ENCODE measurements at places on chromosomes 11 and 22.

- no peak overlapping the region for H3K4me3 ChIP-seq
- H3K36me3 ChIP-seq: no peaks in the 10 kb centered on the region
- H3K27me3 ChIP-seq: peaks cover 13% of the 10 kb centered on the region
- DNase-seq: no peak
- peaks cover 13% of the 10 kb centered on the region for H3K4me1 ChIP-seq
These were observed 19.0 kb downstream of the MICAL3 start for GRCh38 chr22:18005201-18005926.

GRCh38 chr11:79287952-79288351, 152.9 kb downstream of the TENM4 start:
- H3K36me3 ChIP-seq: no peaks in the 10 kb centered on the region
- H3K4me1 ChIP-seq: no peaks in the 10 kb centered on the region
- DNase-seq: no peak

DNA sequence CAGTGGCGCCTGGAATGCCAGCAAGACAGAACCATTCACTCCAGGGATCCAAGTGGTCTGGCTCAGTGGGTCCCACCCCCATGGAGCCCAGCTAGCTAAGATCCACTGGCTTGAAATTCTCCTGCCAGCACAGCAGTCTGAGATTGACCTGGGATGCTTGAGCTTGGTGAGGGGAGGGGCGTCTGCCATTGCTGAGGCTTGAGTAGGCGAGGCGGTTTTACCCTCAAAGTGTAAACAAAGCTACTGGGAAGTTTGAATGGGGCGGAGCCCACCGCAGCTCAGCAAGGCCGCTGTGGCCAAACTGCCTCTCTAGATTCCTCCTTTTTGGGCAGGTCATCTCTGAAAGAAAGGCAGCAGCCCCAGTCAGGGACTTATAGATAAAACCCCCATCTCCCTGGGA, 125.7 kb upstream of the DDI1 start:
- H3K4me1 ChIP-seq: no peaks in the 10 kb centered on the region
- no peaks in the 10 kb centered on the region for H3K36me3 ChIP-seq

DNA sequence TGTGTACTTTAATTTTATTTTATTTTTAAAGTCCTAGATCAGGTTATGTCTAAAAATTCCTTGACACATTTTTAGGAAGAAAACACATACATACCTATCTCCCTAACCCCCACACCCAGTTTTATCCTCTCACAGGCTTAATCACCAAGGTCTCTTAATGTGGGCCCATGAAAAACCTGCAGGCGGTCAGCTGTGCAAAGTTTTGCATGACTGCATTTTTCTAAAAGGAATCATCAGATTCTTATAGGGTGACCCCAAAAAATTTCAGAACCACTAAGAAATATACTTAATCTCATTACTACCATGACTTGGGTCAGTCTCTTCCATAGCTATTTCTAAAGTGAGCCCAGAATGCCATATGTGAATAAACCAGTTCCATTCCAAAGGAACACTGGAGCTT, 19.8 kb downstream of the SAA1 start:
- no peak for DNase-seq
- no peak overlapping the region for H3K27ac ChIP-seq
- peaks cover 51% of the 10 kb centered on the region for H3K36me3 ChIP-seq
- no peaks in the 10 kb centered on the region for H3K27me3 ChIP-seq
- peaks cover 11% of the 10 kb centered on the region for H3K4me1 ChIP-seq
- H3K4me3 ChIP-seq: no peak overlapping the region

- H3K27me3 ChIP-seq: peaks cover 2% of the 10 kb centered on the region
- H3K4me1 ChIP-seq: no peaks in the 10 kb centered on the region
- H3K27ac ChIP-seq: no peak overlapping the region
- DNase-seq: no peak
These were observed 177.3 kb upstream of the NCAM1 start for GRCh38 chr11:112783945-112784322.

GRCh38 chr22:30267382-30268302, 991 bp upstream of the OSM start:
- peak overlapping the region; percentile 94 for H3K27ac ChIP-seq
- H3K4me1 ChIP-seq: peaks cover 52% of the 10 kb centered on the region
- DNase-seq: peak; percentile 82
- peak overlapping the region; percentile 99 for H3K4me3 ChIP-seq
- H3K27me3 ChIP-seq: no peaks in the 10 kb centered on the region

- DNase-seq: peak; percentile 57
- H3K27ac ChIP-seq: peak within 1 kb of the TSS; percentile 55
- peaks cover 26% of the 10 kb centered on the region for H3K27me3 ChIP-seq
- peaks cover 7% of the 10 kb centered on the region for H3K4me1 ChIP-seq
- peak within 1 kb of the TSS; percentile 69 for H3K4me3 ChIP-seq
These were observed at the start of gene ME3 for GRCh38 chr11:86672007-86672621. Gene ME3 (minus strand): TSS chr11:86672616.

DNA sequence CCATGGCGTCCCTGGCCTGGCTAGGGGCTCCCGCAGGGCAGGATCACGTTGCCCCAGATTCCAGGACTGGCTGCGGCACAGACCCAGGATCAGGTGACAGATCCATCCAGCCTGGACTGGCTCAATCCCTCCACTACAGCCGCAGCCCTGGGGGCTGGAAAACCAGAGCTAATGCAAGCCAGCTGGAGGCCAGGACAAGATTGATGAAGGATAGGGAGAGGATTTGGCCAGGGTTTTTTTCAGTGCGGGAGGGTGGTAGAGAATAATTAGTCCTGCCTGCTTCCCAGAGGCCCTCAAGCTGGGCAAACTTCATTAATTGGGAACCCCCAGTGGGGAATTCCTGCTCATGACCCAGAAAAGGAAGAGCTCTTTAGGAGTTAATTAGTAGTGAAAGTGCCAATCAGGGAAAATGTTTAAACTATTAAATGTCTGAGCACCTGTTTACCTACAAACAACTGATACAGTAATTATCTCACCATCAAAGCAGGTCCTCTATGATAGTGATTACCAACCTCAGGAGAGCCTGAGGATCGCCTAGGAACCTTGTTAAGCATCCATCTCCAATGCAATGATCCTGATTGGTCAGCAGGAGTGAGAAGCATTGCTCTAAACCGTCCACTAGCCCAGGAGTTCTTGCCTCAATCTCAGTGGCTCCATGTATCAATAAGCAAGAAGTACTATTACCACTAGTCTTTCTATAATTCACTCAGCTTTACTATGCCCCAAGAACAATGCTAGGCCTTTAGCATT, 33.0 kb upstream of the MYOD1 start:
- no peaks in the 10 kb centered on the region for H3K36me3 ChIP-seq
- H3K27me3 ChIP-seq: peaks cover 15% of the 10 kb centered on the region
- no peaks in the 10 kb centered on the region for H3K4me1 ChIP-seq
- H3K4me3 ChIP-seq: no peak overlapping the region

GRCh38 chr11:13338019-13338426, 60.4 kb downstream of the BMAL1 start:
- H3K27me3 ChIP-seq: no peaks in the 10 kb centered on the region
- H3K4me1 ChIP-seq: peaks cover 65% of the 10 kb centered on the region
- no peak for DNase-seq
- H3K27ac ChIP-seq: peak overlapping the region; percentile 85
